ENCODE measurements at places on chromosomes 5 and 9. TPM values are rescaled to one million over a fixed set of nuclear protein-coding genes. Genes with fewer than 3 reads are reported as not detected.

Gene TMEM252
- not detected for polyA plus RNA-seq

Gene GFI1B
- 0.02 TPM for polyA plus RNA-seq

DNA sequence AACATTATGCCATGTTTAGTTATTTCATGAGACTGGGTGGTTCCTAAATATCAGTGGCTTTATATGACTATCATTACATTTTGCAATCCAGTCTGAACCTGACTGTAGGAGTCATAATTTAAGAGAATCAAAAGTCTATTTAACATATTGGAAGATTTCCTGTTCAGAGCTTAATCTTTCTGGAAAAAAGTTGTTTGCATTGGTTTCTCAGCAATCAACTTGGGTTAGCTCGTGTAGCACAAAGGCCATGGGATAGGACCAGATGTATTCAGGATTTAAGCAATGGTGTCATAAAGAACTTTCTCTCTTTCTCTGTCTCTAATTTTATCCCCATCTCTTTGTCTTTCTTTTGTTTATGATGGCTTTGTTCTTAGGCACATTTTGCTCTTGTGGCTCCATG lies 296.0 kb upstream of the KCNN2 start:
- H3K4me3 ChIP-seq = no peak overlapping the region
- H3K27me3 ChIP-seq = no peaks in the 10 kb centered on the region
- DNase-seq = no peak
- H3K36me3 ChIP-seq = no peaks in the 10 kb centered on the region

DNA sequence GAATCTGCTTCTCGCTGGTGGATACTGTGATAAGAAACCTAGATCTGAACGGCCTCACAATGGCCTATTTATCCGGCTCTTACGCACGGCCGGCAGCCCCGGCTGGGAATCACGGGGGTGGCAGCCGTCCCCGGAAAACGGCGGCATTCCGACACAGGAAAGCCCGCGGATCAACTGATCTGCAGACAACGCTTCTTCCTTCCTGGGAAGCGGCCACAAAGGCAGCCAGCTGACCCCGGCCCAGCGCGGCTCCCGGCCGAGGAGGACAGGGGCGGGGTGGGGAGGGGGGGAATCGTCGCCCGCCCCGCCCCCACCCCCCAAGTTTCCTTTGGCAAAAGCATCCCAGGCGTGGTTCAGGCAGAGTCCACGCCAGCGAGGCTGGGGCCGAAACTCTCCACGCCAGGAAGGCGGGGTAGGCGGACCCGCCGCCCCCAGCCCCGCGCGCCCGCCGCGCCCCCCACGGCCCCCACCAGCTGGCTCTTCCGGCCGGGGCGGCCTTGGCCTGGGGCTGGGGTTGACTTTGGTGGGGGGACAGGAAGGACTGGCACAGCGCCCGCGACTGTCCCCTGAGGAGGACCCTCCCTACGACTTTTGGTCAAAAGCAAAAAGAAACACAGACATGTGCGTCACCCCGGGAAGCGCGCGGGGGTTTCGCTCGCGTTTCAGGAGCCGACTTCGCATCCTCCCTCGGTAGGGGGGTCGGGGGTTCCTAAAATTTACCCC lies 247.7 kb upstream of the ANKRD55 start:
- H3K27me3 ChIP-seq = no peaks in the 10 kb centered on the region
- H3K4me3 ChIP-seq = peak overlapping the region; percentile 74
- peaks cover 5% of the 10 kb centered on the region for H3K4me1 ChIP-seq
- peak; percentile 48 for DNase-seq
- no peaks in the 10 kb centered on the region for H3K36me3 ChIP-seq

- no peaks in the 10 kb centered on the region for H3K27me3 ChIP-seq
- H3K4me1 ChIP-seq = no peaks in the 10 kb centered on the region
- no peak for DNase-seq
- no peak overlapping the region for H3K27ac ChIP-seq
- no peaks in the 10 kb centered on the region for H3K36me3 ChIP-seq
- H3K4me3 ChIP-seq = no peak overlapping the region
Measured at GRCh38 chr5:1781726-1782384, 17.8 kb downstream of the MRPL36 start.

GRCh38 chr5:170006021-170006420 lies 25.7 kb upstream of the INSYN2B start:
- no peaks in the 10 kb centered on the region for H3K27me3 ChIP-seq
- no peak overlapping the region for H3K27ac ChIP-seq
- no peaks in the 10 kb centered on the region for H3K36me3 ChIP-seq
